RWPE2 (cell line): ENCODE measurements at places on chromosomes 4 and X.

DNA sequence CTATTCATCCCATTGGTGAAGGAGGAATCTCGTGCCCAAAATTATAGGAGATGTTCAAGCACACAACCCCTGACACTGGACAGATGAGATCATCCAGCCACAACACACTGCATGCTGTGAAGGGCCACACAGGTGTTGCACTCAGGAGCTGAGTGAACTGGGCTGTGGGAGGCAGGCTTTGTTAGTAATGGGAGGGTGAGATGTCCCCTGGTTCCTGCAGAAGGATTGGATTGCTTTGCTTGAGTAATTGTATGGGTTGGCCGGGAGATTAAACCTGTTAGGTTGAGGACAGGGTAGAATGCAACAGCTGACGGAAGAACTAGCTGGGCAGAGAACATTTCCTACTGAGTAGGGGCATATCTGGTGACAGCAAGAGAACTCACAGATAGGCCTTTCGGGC, 152.2 kb downstream of the TACR3 start:
- no peak for DNase-seq

- no peak for DNase-seq
Observed at GRCh38 chr4:140686796-140687195, 69.4 kb downstream of the TBC1D9 start.

DNA sequence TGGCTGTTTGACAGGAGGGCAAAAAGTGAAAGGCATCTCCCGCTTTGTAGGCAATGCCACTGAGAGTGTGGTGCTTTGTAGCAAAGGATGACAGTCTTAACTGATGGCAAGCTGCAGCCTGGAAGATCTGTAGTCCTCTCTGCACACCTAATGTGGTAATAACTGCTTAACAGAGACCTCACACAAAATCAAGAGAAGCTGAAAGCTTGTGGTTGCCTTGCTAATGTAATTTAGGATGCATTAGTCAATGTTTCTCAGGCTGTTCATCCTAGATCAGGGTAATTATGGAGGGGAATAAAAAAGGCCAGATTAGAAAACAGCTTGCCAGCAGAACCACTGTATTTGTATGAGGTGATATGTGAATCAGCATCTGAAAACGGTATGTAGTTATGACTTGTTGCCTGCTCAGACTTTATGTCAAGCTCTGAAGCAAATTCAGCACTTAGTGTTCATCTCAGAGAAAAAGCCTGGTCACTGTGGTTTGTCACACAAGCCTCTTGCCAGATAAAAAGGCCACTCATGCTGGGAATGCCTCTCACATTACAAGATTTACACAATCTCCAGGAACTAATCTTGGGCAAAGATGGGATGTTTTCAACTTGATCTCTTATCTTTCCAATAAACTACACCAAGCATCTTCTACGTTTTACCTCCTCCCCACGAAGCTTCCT, 130.8 kb downstream of the ENOX2 start:
- no peak for DNase-seq

DNA sequence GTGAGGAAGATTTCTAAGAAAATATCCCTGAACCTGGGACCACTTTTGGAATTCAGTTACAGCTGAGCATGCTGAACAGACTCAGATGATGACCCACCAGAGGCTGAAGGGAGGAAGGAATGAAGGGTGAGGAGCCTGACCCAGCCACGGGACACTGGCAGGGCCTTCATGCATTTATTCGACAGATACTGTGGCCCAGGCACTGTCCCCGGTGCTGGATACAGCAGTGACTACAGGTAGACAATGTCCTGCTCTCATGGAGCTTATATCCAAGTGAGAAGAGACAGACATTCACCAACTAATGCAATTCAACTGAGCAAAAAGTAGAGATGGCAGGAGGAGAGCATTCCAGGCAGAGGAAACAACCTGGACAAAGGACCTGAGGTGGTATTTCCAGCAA, 2.2 kb upstream of the IQSEC2 start:
- no peak for DNase-seq

DNA sequence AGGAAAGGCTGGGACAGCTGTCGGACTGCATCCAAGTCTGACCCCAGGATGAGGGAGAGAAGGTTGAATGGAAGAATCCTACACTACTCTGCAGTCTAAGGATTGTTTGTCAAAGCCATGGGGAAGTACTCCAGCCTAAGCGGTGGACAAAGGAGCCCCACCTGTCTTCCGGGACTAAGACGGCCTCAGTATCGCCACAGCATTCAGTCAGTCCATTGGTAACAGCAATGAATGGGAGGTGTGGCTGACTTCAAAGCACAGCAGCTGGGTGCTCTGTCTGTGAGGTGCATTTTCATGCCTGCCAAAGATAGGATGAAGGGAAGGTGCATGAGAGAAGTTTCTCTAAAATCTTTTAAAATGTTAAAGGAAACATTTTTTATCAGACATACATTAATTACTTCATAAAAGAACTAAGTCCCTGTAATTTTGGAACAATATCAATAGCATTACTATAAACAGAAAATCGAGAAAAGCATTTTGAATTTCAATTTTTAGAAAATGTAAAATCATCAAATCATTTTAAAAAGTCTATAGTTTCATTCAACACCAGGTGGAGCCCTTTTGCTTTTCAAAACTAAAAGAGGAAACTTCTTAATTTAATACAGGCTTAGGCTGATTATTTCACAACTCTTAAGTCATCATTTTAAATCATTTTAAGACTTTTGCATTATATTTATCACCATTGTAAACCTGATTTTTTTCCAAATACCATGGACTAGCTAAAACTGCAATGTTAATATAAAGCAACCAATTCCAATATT, 27.6 kb upstream of the INTU start:
- DNase-seq = no peak

DNA sequence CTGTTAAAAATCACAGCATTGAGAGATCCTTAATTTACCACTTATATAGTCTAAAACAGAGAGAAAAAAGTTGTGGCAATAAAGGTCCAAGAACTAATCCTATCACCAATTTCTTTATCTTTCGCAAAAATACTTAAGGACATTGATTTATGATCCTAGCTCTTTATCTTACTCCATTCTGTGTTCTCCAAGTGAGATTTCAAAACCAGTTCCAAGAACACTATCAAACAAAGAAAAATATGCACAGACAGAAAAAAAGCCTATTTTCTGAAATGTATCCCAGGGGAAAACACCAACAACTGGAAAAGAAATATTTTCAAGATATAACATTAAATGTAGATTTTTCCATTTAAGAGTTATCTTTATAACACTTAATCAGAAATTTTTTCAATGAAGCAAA, 172.8 kb downstream of the APBB2 start:
- no peak for DNase-seq

DNA sequence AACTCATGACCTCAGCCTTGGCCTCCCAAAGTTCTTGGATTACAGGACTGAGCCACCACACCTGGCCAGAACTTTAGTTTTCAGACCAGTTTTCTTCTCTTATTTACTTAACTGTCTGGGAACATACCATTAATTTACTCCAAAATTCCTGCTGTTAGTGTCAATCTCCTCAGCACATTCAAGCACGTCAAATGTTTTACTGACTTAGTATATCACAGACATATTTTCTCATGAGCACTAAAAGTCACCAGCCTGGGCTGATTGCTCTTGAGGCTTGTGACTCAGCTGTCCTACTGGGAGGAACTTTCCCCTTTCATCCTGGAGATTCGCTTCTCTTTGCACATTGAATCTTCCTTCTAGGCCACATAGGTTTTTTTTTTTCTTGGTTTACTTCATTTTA, 109.6 kb downstream of the PCDH18 start:
- no peak for DNase-seq

GRCh38 chrX:99398545-99398944, 1011.5 kb downstream of the PCDH19 start:
- no peak for DNase-seq

DNA sequence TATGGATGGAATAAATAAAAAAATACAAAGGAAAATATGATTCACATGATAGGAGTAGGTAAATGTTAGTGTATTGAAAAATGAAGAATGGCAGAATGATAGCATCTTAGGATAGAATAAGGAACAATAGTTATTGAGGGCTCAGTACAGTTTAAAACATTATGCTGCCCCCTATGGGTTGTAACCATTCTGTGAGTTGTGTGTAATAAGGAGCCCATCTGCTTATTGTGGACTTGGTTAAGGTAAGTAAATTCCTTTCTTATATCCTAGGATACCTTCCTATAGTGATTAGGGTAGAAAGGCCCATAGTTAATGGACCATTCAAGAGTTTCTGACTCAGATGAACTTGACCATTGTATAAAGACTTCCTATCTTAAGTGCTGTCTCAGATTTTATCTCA, 195.8 kb downstream of the PDHA2 start:
- DNase-seq = no peak

GRCh38 chr4:181745933-181746625, 497.1 kb upstream of the TENM3 start:
- DNase-seq = no peak

DNA sequence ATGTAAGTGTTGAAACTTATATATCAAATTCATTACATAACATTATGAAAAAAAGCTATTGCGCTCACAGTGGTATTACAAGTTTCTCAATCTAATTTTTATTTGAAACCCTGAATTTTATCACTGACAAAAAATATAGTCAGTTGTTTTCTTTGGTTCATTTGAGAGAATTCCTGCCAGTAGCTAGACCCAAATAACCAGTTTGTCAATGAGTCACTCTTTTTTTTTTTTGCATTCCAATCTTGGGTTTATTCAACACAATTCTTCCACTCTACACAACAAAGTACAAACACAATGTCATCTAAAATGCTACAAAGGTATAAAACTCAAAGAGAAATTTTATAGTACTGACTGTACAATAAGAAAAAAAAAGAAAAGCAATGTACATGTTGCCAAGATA, 13.1 kb downstream of the HPF1 start:
- DNase-seq = no peak
